OCI-LY7 (cell line): ENCODE measurements at places on chromosomes 11 and 22.

DNA sequence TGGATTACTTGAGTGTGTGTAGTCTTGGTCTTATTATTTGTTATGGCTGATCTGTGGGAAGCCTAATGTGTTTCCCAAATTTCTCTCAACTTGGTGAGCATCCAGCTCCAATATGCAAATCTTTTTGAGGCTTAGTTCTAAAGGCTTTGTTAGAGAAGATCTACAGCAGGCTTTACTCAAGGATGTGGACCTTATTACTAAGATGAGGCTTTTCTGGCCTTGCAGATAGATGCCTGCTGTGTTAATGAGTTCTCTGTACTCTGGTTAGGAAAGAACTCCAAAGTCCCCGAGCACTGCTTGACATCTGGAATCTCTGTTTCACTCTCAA, 24.1 kb downstream of the MYEOV start:
- DNase-seq, result no peak

- no peak for DNase-seq
Measured at GRCh38 chr11:64696045-64696444, 27.0 kb downstream of the NRXN2 start.

- DNase-seq, result peak; percentile 97
Measured at GRCh38 chr11:128469220-128469619, 118.1 kb downstream of the ETS1 start.

DNA sequence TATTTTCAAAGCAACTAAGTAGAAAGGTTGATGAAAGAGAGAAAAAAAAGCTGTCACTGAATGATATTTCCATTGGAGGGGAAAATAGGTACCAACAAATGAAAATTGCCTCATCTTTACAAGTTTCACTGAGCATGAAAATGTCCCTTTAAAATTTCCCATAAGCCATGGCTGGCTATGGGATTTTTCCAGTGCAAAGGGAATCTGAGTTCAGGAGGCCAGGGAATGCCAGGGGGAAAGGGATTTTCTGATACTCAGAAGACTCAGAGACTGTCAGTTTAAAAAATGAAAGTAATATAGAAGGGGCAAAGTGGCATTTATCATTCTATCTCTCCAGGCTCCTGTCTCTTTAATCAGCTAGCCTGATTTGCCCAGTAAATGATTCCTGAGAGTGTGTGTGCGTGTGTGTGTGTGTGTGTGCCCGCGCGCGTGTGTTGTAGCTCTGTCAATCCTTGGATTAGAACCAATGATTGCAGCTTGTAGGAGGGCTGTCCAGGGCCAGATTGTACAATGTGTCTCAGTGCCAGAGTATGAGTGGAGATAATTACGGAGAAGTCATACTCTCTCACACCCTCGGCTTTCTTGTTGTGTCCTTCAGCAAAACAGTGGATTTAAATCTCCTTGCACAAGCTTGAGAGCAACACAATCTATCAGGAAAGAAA, at the start of gene NTM:
NTM (plus strand) TSS at position 526 of the 662 bp plus-strand sequence.
- DNase-seq, result no peak

DNA sequence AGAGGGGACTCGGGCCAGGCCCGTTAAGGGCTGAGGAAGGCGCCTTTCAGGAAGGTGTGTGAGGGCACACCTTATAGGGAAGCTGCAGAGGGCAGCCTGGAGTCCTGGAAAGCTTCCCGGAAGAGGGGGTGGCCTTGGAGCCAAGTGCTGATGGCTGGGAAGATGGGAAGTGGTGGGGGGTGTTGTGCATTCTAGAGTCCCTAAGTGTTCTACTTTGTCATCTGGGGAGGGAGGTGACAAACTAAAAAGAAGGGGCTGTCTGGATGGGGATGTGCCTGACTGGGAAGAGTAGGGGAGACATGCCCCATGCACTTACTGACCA, 6.8 kb downstream of the ZDHHC8 start:
- no peak for DNase-seq

DNA sequence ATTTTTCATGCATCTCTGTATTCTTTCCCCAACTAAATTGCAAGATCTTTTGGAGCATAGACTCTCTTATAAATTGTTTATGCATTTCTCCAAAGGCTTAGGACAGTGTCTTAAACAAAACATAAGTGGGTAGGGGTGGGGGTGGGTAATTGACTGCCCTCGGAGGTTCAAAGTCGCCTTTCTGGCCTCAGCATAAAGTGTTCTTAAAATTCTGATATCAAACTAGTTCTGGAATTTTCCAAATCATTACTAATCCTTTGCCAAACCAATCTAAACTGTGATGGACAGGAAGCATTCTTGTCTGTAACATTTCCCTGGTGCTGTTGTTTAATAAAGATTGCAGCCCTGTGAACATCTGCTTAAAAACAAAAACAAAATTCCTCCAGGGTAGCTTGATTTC, 61.8 kb upstream of the FAT3 start:
- no peak for DNase-seq

GRCh38 chr11:66556086-66556485, 9.4 kb downstream of the ACTN3 start:
- no peak for DNase-seq

- no peak for DNase-seq
Measured at GRCh38 chr22:50673231-50674129, 857 bp downstream of the SHANK3 start.
